ENCODE measurements at places on chromosomes 7 and 10.

DNA sequence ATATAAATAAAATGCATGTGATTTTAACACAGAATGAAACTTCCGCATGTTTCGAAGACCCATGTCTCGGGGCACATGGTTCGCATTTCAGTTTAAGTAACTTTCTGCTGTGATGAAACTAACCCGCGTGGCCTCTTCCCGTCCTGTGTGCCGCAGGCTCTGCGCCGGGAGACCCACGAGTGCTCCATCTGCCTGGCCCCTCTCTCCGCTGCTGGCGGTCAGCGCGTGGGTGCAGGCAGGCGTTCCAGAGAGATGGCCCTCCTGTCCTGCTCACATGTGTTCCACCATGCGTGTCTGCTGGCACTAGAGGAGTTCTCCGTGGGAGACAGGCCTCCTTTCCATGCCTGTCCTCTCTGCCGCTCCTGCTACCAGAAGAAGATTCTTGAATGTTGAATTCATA lies 35.7 kb downstream of the RNF32 start:
- no peak for DNase-seq

DNA sequence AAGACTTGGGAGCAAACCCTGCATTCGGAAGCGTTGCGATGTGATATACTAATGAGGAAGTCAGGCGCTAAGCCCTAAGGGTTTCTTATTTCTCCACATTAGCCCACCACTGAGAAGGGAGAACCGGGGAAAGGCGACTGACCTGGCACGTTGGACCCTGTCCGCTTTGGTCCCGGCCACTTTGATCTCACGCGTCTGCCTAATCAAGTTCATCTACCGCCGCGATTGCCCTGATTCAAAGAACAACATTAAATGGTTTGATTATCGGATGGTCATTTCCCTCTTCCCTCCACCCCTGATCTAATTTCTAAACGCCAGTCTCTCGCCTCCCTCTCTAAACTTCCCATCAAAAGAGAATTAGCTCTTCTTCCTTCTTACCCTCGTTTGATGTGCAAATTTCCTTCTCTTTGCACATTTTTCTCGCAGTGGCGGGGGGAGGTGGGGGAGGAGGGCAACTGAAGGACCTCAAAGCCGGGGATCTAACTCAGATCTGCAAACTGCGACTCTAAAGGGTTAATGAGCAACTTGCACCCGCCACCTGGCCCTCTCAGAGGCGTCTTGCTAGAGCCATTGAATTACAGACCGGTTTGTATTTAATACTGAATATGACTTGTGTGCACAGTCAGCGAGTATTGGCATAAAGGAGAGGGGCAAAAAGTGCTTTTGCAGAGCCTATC lies 687 bp upstream of the DKK1 start:
- DNase-seq: no peak

- no peak for DNase-seq
These were observed 43.0 kb downstream of the ZMYND11 start for GRCh38 chr10:178208-178607.

GRCh38 chr10:111240348-111240747 lies 163.5 kb downstream of the ADRA2A start:
- no peak for DNase-seq

- no peak for DNase-seq
These were observed 242.1 kb upstream of the PPP1R3A start for GRCh38 chr7:114160925-114161324.

DNA sequence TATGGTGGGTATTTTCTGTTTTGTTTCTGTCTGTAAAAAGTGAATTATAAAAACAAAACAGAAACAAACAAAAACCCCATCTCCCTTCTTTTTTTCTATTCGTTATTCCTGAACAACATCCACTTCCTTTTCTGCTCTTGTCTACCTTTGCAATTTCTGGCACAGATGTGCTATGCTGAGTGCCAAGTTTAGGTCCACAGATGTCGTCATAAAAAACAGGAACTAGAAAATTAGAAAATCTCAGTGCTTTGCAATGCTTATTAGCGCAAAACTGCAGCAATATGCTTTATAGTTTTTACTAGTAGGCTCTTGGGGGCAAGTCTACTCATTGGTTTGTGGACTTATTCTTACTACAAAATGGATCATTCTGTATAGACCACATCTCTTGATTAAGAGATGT lies 94.2 kb upstream of the PRKCQ start:
- no peak for DNase-seq

GRCh38 chr10:11180228-11180627 lies 162.6 kb downstream of the CELF2 start:
- no peak for DNase-seq

DNA sequence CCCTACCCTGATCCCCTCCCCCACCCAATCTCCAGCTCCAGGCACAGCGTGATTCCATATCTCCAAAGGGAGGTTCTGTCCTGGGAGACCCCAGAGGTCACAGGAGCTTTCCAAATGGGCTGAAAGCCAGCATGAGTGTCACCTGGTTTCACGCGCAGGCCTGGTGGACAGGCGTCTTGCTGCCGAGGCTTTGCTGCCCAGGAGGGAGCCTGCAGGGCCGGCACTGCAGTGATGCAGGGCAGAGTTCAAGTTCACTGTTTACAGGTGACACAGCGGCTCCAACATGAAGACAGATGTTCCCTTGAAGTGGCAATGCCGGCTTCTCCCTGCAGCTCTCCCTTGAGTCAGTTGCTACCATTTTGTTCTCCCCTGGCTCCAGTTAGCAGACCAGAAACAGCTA lies 104.3 kb downstream of the TCERG1L start:
- DNase-seq: no peak

GRCh38 chr7:7908622-7909145 lies 59.9 kb upstream of the GLCCI1 start:
- no peak for DNase-seq

DNA sequence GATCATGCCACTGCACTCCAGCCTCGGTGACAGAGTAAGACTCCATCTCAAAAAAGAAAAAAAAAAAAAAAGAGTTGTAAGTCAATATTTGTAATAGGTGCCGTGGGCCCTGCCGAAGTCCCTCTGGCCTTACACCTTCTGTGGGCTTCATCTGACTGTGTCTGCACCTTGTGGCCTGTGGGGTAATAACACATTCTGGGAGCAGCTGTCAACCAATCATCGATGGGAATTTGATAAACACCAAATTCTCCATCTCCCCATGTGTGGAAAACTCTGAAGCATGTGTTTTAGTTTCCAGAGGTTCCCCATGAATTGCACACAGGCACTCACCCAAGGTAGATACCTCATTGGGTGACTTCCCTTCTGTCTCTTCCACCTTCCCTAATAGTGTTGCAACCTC lies 10.8 kb downstream of the ZNF394 start:
- no peak for DNase-seq

DNA sequence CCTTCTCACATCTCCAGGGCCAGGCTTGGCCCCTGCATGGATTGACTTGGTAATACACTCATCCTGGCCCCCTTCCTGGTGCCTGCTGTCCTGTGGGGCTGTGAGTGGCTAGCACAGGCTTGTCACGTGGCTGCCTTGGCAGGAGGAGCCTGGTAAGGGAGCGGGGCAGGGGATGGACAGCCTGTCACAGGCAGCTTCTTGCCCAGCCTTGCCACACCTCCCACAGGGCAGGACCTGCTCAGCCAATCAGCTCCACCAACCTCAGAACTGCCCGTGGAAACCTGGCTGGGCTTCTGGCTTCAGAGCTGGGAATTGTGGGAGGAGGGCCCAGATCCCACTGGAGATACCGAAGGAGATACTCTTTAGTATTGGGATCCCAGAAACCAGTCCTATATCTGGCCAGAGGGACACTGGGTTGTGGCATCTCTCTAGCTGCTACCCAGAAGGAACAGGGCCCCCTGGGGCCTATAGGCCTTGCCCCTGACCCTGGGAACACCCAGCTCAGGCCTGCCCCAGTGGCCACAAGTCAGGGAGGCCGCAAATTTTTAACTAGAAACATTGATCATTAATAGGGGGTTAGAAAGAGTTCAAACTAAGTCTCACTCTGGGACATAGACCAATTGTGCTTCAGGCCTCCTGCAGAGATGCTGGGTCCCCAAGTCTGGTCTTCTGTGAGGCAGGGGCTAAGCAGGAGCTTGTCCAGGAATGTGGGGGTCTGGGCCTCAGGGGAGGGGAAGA lies at the start of gene HOGA1:
HOGA1 (plus strand) TSS at position 330 of the 738 bp plus-strand sequence; CDS start at position 645, 315 bp downstream.
- DNase-seq: no peak

- no peak for DNase-seq
These were observed 40.8 kb upstream of the HGF start for GRCh38 chr7:81810476-81811155.

DNA sequence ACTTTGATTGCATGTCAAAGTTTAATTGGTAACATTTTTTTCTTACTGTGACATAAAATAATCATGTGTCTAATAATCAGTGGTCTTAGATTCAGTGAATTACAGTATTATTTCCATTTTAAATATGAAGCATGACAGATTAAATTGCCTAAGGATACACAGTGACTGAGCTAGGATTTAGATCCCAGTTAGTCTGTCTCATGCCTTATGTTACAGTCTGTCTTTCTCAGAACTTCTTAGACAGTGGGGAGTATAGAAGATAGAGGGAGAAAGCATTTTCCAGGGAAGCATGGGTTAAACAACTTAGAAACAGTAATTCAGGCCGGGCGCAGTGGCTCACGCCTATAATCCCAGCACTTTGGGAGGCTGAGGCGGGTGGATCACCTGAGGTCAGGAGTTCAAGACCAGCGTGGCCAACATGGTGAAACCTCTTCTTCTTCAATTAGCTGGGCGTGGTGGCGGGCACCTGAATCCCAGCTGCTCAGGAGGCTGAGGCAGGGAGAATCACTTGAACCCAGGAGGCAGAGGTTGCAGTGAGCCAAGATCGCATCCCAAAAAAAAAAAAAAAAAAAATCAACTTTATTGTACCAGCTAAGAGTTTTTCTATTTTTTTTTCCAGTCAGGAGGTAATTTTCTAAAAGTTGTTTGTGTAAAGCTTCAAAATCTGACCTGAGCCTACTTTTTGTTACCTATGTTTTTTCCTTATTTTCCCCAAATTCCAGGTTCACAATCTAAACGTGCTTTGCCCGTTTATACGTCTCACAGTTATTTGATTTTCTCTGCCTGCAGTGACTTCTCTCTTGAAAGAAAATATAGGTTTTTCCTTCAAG lies 3.3 kb downstream of the CASD1 start:
- no peak for DNase-seq

- DNase-seq: no peak
These were observed 683 bp downstream of the CHAT start for GRCh38 chr10:49614242-49615198.

DNA sequence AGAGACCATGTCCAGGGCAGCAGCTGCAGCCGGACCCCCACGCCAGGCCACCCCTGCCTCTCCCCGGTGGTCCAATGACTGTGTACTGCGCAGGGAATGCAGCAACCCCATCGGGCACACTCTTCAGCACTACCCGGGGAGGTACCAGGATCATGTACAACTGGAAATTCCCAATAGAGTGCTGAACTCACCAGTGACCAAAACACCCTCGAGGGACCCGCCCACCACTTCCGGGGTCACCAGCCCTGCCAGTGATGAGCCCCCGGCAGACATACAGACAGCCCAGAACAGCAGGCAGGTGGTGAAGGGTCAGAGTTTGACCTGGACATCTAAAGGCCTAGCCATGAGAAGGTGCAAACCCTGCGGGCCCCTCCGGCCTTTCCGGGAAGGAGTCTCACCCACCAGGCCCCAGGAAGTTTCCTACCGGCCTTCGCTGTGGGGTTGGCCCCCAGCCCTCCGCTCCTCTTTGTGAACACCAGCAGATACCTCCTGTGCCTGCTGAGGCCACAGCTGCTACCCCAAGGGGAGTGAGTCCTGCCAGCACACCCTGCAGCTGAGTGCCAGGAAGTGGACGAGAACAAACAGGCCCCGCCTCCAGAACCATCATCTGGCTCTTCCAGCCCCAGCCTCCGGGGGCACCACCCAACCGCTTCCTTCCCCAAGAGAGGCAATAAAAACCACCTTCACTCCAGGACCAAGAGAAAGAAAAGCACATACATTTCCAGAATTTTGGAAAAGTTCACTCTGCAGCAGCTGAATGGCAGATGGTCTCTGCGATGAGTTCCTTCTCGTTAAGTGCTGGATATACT lies 5.0 kb upstream of the ANKRD61 start:
- DNase-seq: peak; percentile 24

DNA sequence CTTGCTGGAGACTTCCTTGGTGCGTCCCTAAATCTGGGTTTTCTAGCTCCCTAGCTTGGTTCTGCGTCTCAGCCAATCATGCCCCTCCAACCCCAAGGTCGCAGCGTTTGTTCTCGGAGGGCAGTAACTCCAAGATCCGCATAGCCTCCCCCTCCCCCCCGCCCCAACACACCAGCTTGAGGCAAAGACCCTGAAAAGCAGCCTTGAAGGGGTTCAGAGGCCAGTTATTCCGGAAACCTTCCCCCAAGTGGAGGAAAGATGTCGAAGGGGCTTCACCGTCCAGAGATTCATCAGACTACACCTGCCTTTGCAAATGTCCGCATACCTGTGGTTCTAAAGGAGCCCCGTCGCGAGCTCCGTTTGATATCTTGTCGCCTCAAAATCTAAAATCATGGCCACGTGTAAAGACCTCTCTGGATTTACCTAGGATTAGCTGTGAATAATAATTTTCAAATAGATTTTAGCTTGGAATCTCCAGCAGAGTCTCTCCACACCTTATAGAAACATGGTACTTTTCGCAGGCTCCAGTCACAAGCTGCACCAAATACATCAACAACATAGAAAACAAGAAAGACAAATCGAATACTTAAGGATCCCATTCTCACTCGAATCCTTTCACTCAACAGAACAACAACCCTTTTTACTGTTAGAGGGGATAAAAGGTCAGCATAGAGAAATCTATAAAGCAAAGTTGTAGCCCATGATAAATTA lies 7.9 kb downstream of the DLX6 start:
- DNase-seq: no peak

- DNase-seq: no peak
These were observed 7.1 kb upstream of the WDR86 start for GRCh38 chr7:151416941-151417315.

DNA sequence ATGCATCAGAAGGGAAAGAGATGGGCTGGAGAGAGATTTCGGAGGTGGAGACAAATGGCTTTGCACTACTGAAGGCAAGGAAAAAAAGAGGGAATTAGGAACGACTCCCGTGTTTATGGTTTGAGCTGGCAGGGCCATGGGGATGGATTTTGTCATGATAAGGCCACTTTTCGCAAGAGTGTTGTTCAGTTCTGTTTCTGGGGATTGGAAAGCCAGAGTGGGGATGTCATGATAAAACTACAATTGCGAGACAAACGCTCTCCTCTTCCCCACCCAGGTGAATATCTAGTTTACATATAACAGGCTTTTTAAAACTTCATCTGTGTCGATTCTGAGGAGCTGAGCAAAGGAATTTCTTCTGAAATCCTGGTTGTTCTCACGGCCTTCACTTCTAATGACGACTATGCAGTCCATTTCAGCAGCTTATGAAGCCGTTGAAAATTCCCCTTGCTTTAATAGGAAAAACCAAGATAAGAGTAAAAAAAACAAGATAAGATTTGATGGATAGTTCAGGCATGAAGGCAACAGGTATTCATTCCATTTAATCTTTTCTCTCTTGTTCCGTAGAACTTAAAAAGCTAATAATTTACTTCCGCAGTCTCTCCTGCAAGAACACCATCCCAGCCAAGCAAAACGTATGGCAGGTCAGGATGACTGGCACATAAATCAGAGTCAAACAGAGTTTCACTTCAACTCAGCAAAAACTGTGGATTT lies 245.6 kb upstream of the PITRM1 start:
- no peak for DNase-seq

GRCh38 chr10:48836605-48837004 lies 103.0 kb downstream of the LRRC18 start:
- DNase-seq: no peak

All from stimulated activated CD8-positive, alpha-beta memory T cell treated with anti-CD3 and anti-CD28 coated beads, Interleukin-4, amount 100 ng/mL, for 4 hours (primary cell).